ENCODE measurements at places on chromosomes 2 and 18.

DNA sequence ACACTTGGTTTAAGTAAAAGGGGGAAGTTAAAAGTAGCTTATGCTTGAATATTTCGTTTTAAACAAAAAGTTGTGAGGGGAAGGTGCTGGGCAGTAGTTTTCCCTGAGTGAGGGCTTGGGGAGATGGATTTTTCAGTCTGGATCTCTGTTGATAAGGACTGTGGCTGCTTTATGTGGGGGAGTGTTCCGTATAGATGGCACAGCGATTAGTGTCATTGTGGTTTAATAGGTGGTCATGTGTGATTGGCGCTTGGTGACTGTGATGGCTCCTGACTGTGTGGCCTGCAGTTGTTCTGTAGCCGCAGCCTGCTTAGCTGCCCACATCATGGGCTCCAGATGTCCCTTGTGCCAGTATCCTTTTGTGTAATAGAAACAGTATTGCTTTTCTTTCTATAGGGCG lies 156.2 kb downstream of the WDSUB1 start:
- no peak for DNase-seq

- DNase-seq: no peak
Measured at GRCh38 chr2:133026536-133027177, 356.7 kb upstream of the LYPD1 start.

DNA sequence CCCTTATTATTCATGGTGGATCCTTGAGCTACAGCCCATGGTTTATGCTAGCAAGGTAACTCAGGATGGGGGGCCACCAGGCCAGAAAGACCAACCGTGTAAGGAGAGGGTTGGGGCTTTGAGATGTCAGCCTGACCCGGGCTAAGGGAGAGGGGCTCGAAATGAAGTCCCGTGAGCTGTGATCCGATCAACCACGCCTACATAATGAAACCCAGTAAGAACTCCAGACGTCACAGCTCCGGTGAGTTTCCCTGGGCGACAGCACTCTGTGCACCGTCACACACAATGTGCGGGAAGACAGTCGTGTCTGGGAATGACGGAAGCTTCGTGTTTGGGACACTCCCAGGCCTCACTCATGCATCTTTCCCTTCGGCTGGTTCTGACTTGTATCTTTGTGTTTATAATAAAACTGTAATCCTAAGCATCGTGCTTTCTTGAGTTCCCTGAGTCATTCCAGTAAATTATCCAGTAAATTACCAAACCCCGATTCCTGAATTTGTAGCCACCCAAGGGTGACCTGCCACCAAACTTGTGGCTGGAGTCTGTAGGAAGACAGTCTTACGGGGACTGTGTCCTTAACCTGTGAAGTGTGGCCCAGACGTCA lies 44.2 kb downstream of the CYP27C1 start:
- DNase-seq: no peak

GRCh38 chr18:24014986-24015638 lies 558 bp downstream of the TTC39C start:
- DNase-seq: peak; percentile 56

DNA sequence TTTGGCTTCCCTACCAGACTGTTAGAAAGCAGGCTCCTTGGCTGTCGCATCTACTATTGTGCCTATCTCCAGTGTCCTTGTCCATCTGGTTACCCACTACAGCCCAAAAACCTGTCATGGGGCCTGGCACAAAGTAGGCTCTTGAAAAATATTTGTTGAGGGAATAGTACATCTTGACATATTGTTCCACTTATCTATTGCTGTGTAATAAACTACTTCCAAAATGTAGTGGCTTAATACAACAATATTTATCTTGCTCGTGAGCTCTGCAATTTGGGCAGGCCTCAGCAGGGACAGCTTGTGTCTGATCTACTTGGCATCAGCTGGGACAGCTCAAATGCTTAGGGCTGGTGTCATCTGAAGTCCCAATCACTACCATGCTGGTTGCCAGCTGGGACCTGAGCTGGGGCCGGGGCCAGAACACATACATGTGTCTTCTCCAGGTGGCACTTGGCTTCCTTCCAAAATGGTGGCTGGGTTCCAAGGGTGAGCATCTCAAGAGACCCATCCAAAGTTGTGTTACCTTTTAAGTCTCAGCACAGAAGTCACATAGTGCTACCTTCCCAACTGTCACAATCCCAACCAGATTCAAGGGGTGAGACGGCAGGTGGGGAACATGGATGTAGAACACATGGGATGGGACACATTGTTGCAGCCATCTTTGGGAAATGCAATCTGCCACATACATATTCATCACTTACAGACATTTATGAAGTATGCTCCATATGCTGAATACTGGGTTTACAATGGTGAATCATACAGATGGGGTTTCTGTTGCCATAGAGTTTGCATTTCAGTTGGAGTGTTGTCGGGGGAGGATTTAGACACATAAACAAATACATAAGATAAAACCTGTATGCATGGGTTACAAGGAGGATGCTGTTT lies 134.2 kb downstream of the FOXI3 start:
- DNase-seq: no peak

GRCh38 chr2:75098856-75099255 lies 100.5 kb downstream of the TACR1 start:
- no peak for DNase-seq

DNA sequence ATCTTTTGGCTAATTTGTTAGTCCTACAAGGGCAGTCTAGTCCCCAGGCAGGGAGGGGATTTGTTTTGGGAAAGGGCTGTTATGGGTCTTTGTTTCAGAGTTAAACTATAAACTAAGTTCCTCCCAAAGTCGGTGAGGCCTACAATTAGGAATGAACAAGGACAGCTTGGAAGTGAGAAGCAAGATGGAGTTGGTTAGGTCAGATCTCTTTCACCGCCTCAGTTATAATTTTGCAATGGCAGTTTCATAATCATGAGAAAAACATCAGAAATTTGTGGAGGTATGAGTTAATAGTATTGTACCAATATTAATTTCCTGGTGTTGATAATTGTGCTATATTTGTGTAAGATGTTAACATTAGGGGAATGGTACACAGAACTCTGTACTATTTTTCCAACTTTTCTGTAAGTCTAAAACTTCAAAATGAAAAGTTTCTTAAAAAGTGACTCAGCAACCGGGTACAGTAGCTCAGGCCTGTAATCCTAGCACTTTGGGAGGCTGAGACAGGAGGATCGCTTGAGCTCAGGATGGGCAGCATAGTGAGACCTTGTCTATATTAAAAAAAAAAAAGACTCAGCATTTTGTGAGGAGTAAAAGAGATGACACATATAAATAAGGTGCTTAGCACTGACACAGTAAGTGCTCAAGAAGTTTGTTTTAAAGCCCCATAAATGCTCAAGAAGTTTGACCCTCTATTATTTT lies 40.8 kb downstream of the TMEM17 start:
- DNase-seq: no peak

DNA sequence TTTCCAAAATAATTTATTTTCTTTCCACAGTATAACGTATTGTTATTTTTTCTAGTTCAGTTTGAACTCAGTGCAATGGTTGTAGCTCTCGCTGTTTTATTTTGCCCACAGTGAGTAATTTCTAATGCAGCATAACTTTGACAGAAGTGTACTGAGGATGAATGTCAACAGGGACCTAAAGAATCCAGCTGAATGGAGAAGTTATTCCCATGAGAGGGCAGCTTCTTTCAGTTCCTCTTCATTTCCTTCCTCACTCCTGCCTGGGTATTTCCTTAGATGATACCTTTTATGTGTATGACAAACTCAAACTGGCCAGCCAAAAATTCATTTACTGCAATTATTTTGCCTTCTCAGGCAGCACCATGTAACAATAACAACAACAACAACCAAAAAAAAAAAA lies 1223.1 kb upstream of the ZEB2 start:
- DNase-seq: no peak

- no peak for DNase-seq
Measured at GRCh38 chr18:1618364-1618763, 713.7 kb downstream of the ADCYAP1 start.

- DNase-seq: peak; percentile 25
Measured at GRCh38 chr2:27901234-27901633, 10.7 kb downstream of the BABAM2 start.

DNA sequence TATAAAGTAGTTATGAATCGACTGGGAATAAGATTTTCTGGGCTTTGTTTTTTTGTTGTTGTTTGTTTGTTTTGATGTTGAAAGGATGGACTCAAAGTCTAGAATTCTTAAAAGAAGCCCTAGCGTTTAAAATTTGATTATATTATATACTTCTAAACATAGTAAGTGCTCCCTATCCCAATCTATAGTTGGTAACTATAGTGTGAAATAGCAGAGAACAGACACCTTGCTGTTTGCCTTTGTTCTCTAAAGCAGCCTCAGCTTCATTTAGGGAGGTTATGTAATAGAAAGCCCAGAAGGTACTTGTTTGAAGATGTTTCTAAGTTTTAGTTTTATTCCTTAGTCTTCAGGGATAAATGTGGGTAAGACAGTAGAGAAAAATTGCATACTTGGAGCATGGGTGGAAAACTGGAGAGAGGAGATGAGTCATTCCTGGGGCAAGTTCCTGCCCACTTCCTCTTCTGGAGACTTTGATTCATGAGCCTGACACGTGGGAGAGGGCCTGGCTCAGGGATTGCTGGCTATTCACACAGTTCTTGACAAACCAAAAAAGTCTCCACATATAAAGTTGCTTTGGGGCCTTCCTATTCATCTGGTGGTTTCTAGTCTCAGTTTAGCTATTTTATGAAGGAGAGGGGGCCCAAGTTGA lies 131.9 kb downstream of the MYO1B start:
- peak; percentile 47 for DNase-seq

DNA sequence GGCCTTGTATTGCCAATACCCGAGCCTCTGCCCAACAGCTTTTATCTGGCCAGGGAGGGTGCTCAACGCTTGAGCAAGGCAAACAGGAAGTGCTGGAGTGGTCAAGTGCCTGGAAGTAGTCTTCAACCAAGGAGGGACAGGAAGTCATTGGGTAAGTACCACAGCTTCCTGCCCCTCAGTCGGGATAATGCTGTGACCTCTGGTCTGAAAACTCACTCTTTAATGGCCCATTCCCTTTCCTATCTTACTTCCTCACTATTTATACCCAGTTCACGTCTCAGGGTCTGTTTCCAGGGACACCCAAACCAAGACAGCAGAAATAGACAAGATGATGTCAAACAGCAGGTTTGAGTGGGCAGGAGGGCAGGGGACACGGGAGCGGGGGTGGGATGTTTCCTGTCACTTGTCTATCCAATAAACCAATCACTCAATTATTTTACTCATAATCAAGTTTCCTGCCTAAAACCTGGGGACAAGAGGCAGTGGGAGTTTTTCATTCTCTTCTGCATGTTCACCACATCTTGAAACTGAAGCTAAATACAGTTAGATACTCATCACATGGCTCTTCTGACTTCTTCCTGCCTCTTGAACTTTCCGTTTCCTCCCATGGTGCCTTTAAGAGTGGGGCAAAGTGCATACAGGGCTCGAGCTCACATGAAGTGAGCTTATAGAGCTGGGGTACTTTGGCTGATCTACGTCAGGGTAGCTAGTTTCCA lies 68.9 kb upstream of the CAB39 start:
- peak; percentile 78 for DNase-seq

- DNase-seq: no peak
Measured at GRCh38 chr18:78406743-78407465, 572.7 kb upstream of the SALL3 start.

- no peak for DNase-seq
Measured at GRCh38 chr2:236974752-236975151, 110.9 kb upstream of the COPS8 start.

DNA sequence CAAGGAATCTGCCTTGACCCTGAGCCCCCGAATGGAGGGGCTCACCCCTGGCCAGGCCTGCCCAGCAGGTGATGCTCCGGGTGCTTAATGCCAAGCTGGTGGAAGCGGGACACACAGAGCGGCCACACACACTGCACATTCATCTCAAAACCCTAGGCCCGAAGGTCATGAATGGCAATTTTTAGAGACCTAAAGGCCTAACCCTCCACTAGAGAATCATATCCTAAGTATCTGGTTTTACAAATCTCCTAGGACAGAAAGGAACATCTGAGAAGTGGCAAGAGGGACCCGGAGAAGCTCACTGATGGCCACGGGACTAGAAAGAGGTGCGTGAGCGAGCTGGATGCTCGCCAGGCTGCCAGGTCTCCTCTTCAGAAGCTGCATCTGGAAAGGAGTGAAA lies 38.3 kb downstream of the ST3GAL5 start:
- DNase-seq: no peak

DNA sequence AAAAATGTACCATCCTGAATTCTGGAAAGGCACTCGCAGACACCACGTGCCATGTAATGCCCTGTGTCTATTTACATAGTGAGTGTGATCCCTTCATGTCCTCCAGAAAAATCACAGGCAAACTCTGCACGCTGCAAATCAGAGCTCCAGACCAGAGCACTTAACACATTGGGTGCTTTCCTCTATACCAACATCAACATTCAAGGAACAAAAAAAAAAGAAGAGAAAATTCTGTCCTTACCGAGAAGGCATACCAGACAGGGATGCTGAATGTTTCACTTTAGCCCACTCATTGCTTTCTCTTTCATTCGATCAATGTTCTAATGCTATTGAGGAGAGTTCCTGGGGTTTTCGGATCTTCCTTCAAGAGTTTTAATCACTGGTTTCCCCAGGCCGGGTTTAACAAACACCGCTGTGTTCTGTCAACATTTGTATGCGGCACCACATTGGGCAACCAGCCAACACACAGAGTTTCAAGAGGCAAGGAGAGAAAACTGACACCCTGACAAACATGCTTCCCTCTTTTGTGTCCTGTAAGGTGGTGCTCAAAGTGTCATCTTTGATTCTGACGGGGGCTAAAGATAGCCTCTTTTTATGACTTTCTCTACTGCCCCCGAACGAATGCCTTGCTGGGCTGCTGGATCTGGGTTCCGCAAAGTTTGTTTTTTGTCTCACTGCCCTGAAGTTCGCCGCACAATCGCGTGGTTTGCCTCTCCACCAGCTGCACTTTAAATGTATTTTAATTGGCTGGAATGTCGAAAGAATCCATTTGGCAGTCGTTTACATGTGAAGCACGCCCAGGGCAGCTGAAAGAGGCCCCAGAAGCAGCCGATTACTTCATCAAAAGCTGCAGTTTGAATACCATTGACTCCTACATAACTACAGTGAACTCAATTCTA lies 106.4 kb upstream of the NCKAP5 start:
- DNase-seq: no peak

- DNase-seq: no peak
Measured at GRCh38 chr2:176461809-176462670, 192.8 kb downstream of the MTX2 start.

- DNase-seq: no peak
Measured at GRCh38 chr2:197628043-197628500, 47.3 kb downstream of the RFTN2 start.

GRCh38 chr18:22267697-22268096 lies 98.3 kb downstream of the GATA6 start:
- no peak for DNase-seq

- peak; percentile 1 for DNase-seq
Measured at GRCh38 chr2:167212014-167212648, 323.9 kb downstream of the XIRP2 start.

DNA sequence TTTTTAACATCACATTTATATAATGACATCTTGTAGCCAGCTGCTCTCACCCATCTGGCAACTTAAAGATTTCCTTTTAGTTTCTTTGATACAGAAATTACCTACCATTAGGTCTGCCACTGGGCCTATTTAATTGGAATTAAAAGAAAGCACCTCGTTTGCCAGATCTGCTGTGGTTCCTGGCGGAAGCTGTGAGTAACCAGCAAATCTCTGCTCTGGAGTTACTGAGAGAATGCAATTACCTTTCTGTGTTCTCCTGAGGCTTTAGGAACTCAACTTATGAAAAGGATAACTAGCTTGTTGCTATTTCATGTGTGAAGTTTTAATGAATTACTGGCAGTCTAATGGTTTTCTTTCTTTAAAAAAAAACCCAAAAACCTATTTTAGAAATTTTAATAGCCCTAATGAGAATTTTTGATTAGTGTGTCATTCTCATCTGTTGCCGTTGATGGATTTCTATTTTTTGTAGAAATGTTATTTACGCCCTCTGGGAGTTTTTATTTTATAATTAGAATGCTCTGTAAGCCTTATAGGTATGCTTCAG lies 69.7 kb upstream of the LYPD6B start:
- no peak for DNase-seq
